ENCODE measurements at places on chromosomes 4 and X. TPM values are rescaled to one million over a fixed set of nuclear protein-coding genes. Genes with fewer than 3 reads are reported as not detected.

DNA sequence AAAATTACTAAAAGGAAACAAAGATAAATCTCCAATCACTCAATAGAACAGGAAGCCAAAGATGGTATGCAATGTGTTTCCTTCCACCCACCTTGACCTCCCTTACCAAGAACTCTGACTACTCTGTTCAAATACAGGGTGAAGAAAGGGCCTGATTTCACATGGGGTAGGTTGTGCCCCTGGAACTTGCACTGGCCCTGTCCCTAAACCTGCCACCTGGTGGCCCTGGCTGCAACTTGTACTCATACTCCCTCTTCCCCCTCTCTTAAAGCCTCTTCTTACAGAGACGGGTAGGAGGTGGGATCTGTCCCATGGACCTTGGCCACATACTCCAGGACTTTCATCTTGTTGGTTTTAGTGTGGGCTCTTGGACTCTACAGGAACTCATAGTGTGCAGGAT is 17.3 kb upstream of the TMEM185A start:
- H3K4me1 ChIP-seq, result no peaks in the 10 kb centered on the region
- H3K36me3 ChIP-seq, result no peaks in the 10 kb centered on the region
- DNase-seq, result no peak
- H3K27me3 ChIP-seq, result peaks cover 3% of the 10 kb centered on the region
- H3K4me3 ChIP-seq, result no peak overlapping the region

DNA sequence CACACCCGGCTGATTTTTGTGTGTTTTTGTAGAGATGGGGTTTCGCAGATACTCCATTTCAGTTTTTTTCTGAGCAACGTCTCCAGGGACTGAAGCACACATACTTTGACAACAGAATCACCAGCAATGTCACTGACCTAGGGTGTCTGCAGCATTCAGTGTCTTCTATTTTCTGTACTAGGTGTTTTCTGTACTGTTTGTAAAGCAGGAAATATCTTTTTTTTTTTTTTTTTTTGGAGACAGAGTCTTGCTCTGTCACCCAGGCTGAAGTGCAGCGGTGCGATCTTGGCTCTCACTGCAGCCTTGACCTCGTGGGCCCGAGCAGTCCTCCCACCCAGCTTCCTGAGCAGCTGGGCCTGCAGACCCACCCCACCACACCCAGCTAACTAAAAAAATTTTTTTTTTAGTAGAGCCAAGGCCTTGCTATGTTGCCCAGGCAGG is 8.9 kb downstream of the ADD1 start:
- H3K27me3 ChIP-seq, result no peaks in the 10 kb centered on the region
- peaks cover 56% of the 10 kb centered on the region for H3K4me1 ChIP-seq
- peaks cover 31% of the 10 kb centered on the region for H3K36me3 ChIP-seq
- no peak overlapping the region for H3K4me3 ChIP-seq

The MAP7D2 gene
- 0.50 TPM for total RNA-seq

GRCh38 chr4:106809076-106809475 is 227.0 kb downstream of the DKK2 start:
- H3K36me3 ChIP-seq, result no peaks in the 10 kb centered on the region
- no peak overlapping the region for H3K27ac ChIP-seq
- H3K4me1 ChIP-seq, result no peaks in the 10 kb centered on the region
- H3K4me3 ChIP-seq, result no peak overlapping the region
- no peak for DNase-seq
- H3K27me3 ChIP-seq, result no peaks in the 10 kb centered on the region

The SERTM2 gene
- not detected for total RNA-seq

The GPC4 gene
- not detected for total RNA-seq

DNA sequence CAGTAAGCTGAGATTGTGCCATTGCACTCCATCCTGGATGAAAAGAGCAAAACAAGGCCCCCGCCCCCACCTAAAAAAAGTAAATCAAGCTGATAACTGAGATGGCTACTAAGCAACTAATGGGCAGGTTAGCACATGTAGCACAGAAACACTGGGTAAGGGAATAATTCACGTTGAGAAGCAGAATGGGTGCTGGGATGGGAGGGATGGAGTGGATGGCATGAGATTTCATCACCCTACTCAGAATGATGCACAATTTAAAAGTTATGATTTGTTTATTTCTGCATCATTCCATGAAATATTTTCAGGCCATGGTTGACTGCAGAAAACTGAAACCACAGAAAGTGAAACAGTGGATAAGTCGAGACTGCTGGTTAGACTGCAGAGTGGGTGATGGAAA is 224.0 kb downstream of the ARAP2 start:
- H3K36me3 ChIP-seq, result no peaks in the 10 kb centered on the region
- no peaks in the 10 kb centered on the region for H3K4me1 ChIP-seq
- no peaks in the 10 kb centered on the region for H3K27me3 ChIP-seq
- no peak overlapping the region for H3K4me3 ChIP-seq
- no peak overlapping the region for H3K27ac ChIP-seq

DNA sequence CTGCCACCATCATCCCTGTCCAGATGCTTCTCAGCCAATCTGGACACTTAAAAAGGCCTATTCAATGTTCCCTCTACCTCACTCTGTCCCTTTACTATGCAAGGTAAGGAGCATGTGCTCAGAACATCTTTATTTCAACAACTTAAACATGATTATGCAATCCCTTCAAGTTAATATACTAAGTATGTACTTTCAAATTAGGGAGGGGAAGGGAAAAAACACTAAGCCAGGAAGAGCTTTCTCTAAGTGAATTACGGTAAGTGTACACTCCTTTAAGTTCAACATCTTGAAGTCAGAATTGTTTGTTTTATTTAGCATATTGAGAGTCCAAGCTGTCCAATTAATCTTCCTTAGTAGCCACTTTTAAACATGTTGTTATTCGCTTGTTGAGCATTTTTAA is 14.1 kb downstream of the SLC10A7 start:
- H3K4me1 ChIP-seq, result peaks cover 9% of the 10 kb centered on the region
- peaks cover 42% of the 10 kb centered on the region for H3K36me3 ChIP-seq

DNA sequence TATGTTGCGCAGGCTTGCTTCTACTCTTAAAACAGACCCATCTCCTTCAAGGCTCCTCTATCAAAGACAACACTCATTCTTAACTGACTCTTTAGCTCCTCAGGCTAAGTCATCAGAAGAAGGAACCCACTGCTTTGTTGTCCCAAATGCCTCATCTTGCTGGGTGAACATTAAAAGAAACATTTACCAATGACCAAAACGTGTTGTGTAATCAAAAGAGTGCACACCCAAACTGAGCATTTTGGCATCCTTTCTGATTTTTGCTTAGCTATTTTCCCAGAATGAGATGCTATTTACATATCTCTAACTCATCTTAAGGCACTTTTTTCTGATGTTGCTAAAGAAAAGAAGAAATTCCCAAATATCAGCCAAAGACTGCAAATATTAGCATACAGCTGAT is 131.7 kb upstream of the VCX3A start:
- no peaks in the 10 kb centered on the region for H3K4me1 ChIP-seq
- no peaks in the 10 kb centered on the region for H3K36me3 ChIP-seq

GRCh38 chr4:1982124-1983052 is 26.4 kb downstream of the NELFA start:
- no peak for DNase-seq
- H3K27me3 ChIP-seq, result no peaks in the 10 kb centered on the region
- H3K27ac ChIP-seq, result no peak overlapping the region

- DNase-seq, result no peak
- H3K27me3 ChIP-seq, result no peaks in the 10 kb centered on the region
- peaks cover 30% of the 10 kb centered on the region for H3K36me3 ChIP-seq
- peaks cover 3% of the 10 kb centered on the region for H3K4me1 ChIP-seq
- no peak overlapping the region for H3K4me3 ChIP-seq
Measured at GRCh38 chr4:184756399-184756798, 22.5 kb upstream of the CENPU start.

DNA sequence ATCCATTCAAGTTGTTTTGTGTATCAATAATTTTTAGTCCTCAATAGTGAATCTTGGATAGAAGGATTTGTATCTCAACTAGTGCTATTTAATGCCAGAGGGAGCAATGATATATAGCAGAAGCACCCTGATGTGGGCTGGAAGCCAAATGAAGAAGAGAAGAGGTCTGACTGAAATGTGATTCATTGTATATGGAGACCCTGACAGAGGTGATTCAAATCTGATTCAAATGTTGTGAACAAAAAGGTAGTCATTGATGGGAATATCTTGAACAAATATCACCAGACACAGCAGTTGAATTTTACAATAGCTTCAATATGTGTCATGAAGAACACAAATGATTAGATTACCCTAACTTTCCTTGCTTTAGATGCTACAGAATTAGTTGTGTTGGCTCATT is 27.5 kb upstream of the SULT1B1 start:
- no peaks in the 10 kb centered on the region for H3K4me1 ChIP-seq
- H3K36me3 ChIP-seq, result no peaks in the 10 kb centered on the region
- H3K4me3 ChIP-seq, result no peak overlapping the region

- H3K27ac ChIP-seq, result no peak overlapping the region
- no peak overlapping the region for H3K4me3 ChIP-seq
- no peaks in the 10 kb centered on the region for H3K4me1 ChIP-seq
- H3K36me3 ChIP-seq, result no peaks in the 10 kb centered on the region
Measured at GRCh38 chrX:78754917-78755316, 7.4 kb downstream of the LPAR4 start.

The CCNI gene
- 244 TPM for total RNA-seq

DNA sequence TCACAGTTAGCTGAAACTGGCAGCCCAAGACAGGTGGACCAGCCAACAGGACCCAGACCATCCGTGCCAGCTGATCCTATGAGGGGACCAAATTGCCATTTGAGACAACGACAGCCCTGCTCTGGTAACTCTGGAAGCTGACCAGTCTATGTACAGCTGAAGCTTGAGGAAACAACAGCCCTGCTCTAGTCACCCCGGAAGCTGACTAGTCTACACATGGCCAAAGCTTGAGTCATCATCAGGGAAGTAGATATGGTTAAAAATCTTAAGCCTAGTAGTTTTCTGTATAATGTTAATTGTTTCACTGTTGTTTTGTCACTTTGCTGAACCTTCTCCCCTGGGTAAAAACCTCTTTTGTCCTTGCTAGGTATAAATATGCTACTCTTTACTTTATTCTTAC is 905.4 kb upstream of the NDST4 start:
- H3K4me1 ChIP-seq, result no peaks in the 10 kb centered on the region
- DNase-seq, result no peak
- H3K4me3 ChIP-seq, result no peak overlapping the region
- no peak overlapping the region for H3K27ac ChIP-seq
- peaks cover 4% of the 10 kb centered on the region for H3K36me3 ChIP-seq

DNA sequence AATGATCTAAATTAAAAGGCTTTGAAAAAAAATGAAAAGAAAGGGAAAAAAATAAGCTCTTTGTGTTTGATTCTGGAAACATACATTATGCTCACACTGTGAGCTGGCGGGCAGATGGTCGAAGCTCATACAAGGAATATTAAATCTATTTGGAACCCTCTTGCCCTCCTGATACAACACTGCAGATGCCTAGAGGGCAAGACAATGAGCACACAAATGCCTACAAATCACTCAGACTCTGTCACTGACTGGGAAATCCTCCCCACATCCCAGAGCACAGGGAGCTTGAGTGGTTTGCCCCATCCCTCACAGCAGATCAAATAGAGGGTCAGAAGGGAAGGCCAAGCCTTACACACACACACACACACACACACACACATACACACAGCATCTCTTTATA is 320.4 kb downstream of the HNRNPD start:
- peaks cover 9% of the 10 kb centered on the region for H3K27me3 ChIP-seq
- H3K4me3 ChIP-seq, result no peak overlapping the region
- no peaks in the 10 kb centered on the region for H3K36me3 ChIP-seq
- H3K4me1 ChIP-seq, result no peaks in the 10 kb centered on the region

- H3K4me3 ChIP-seq, result no peak overlapping the region
- no peaks in the 10 kb centered on the region for H3K27me3 ChIP-seq
- H3K36me3 ChIP-seq, result peaks cover 12% of the 10 kb centered on the region
- no peaks in the 10 kb centered on the region for H3K4me1 ChIP-seq
- DNase-seq, result no peak
- H3K27ac ChIP-seq, result no peak overlapping the region
Measured at GRCh38 chrX:103932133-103932532, 30.3 kb upstream of the TMSB15B start.

The ZNF718 gene
- 8.8 TPM for total RNA-seq

- H3K27me3 ChIP-seq, result no peaks in the 10 kb centered on the region
- no peak overlapping the region for H3K4me3 ChIP-seq
- no peaks in the 10 kb centered on the region for H3K4me1 ChIP-seq
- no peak for DNase-seq
Measured at GRCh38 chrX:93985344-93986307, 311.6 kb downstream of the FAM133A start.

GRCh38 chr4:11805842-11806241 is 377.1 kb upstream of the HS3ST1 start:
- H3K36me3 ChIP-seq, result no peaks in the 10 kb centered on the region
- H3K4me1 ChIP-seq, result no peaks in the 10 kb centered on the region
- no peak overlapping the region for H3K4me3 ChIP-seq
- DNase-seq, result no peak

The THOC2 gene
- 78.7 TPM for total RNA-seq

GRCh38 chr4:153019906-153020305 is 83.8 kb downstream of the FHDC1 start:
- peaks cover 7% of the 10 kb centered on the region for H3K27me3 ChIP-seq
- H3K36me3 ChIP-seq, result no peaks in the 10 kb centered on the region
- H3K4me1 ChIP-seq, result no peaks in the 10 kb centered on the region

The TSPAN5 gene
- total RNA-seq, result 22.6 TPM

DNA sequence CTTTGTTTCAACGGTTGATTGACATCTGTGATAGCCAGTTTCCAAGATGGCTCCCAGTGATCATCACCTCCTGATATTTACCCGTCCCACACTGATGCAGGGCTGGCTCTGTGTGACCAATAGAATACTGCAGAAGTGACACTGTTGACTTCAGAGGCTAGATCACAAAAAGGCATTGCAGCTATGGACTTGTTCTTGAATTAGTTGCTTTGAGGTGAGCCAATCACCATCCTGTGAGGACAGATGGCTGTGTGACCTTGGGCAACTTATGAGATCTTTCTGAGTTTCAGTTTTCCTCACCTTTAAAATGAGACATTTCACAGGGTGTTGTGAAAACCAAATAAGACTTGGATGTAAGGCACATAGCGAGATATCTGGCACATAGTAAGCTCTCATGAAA is 1.8 kb upstream of the GPR82 start:
- H3K27me3 ChIP-seq, result no peaks in the 10 kb centered on the region
- peaks cover 48% of the 10 kb centered on the region for H3K4me1 ChIP-seq
- no peak overlapping the region for H3K27ac ChIP-seq
- H3K4me3 ChIP-seq, result no peak overlapping the region
- peaks cover 36% of the 10 kb centered on the region for H3K36me3 ChIP-seq
- no peak for DNase-seq

- no peak for DNase-seq
- H3K36me3 ChIP-seq, result no peaks in the 10 kb centered on the region
- no peak overlapping the region for H3K27ac ChIP-seq
- no peaks in the 10 kb centered on the region for H3K4me1 ChIP-seq
- no peak overlapping the region for H3K4me3 ChIP-seq
Measured at GRCh38 chr4:60345392-60345791, 854.7 kb upstream of the ADGRL3 start.

GRCh38 chrX:48711929-48712505 is 15.5 kb downstream of the SUV39H1 start:
- peaks cover 65% of the 10 kb centered on the region for H3K4me1 ChIP-seq
- no peak for DNase-seq
- no peaks in the 10 kb centered on the region for H3K27me3 ChIP-seq

DNA sequence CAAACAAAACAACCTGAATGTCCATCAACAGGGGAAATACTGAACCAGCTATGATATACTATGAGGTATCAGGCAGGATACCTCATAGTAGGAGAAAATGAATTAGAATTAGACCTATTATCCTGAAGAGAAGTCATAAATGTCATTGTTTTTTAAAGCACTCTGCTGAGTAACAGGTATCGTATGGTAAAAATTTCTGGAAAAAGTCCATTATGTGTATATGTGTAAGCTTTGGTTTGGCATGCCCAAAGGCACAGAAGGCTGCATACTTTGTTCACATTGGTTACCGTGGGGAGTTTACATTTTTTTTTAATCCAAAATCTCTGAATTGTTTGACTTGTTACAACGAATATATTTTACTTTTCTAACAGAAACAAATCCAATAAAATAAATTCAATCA is 70.5 kb downstream of the RPS3A start:
- no peak overlapping the region for H3K27ac ChIP-seq
- H3K27me3 ChIP-seq, result peaks cover 11% of the 10 kb centered on the region
- no peak overlapping the region for H3K4me3 ChIP-seq
- H3K4me1 ChIP-seq, result no peaks in the 10 kb centered on the region
- H3K36me3 ChIP-seq, result no peaks in the 10 kb centered on the region

Measured in activated CD4-positive, alpha-beta memory T cell treated with anti-CD3 and anti-CD28 coated beads, Interleukin-2, amount 10 ng/mL, durations not matched to agents 7 days and 5 days (primary cell).